ENCODE measurements at places on chromosomes 12 and 14. TPM values are rescaled to one million over a fixed set of nuclear protein-coding genes. Genes with fewer than 3 reads are reported as not detected.

- H3K27me3 ChIP-seq: no peaks in the 10 kb centered on the region
- H3K4me3 ChIP-seq: no peak overlapping the region
- H3K27ac ChIP-seq: no peak overlapping the region
Observed at GRCh38 chr12:103647267-103647666, 60.2 kb downstream of the STAB2 start.

GRCh38 chr14:79091381-79091963 is 921.3 kb downstream of the NRXN3 start:
- no peak overlapping the region for H3K4me3 ChIP-seq
- DNase-seq: no peak
- no peaks in the 10 kb centered on the region for H3K27me3 ChIP-seq
- no peaks in the 10 kb centered on the region for H3K36me3 ChIP-seq

DNA sequence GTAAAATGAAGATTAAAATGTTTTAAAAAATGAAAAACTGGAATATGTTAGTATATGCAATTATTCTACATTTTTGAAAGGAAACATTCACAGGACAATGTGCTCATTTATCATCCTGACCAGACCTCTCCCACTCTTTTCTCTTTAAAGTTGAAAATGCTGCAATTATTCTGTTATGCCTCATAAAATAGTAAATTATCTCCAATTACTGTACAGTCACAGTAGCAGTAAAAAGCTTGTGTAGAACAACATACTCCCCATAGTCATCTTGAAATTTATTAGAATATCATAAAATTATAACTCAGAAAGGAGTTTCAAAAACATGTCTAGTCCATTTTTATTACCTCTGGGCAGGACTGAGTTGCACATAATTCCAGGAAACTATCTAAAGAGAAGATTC is 250.3 kb downstream of the SYT1 start:
- H3K27ac ChIP-seq: no peak overlapping the region
- no peaks in the 10 kb centered on the region for H3K27me3 ChIP-seq
- H3K4me1 ChIP-seq: no peaks in the 10 kb centered on the region
- no peaks in the 10 kb centered on the region for H3K36me3 ChIP-seq

DNA sequence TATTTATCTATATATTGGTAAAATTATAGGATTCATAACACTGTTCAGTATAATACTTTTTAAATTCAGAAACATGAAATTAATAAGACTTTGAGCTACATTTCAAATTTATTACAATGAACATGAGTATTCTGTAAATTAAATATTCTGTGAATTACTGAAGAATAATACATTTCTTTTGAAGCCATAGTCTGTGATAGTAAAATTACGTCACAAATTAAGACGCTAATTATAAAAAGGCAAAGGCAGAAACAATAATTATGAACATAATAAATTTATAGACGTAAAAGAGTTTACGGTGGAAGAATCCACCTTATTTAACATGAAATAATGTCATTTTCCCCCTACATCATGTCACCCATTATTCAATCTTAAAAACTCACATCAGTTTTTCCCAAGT is 118.9 kb downstream of the NOVA1 start:
- no peaks in the 10 kb centered on the region for H3K36me3 ChIP-seq
- no peak overlapping the region for H3K27ac ChIP-seq
- no peaks in the 10 kb centered on the region for H3K4me1 ChIP-seq

- DNase-seq: no peak
- no peak overlapping the region for H3K27ac ChIP-seq
- no peak overlapping the region for H3K4me3 ChIP-seq
- peaks cover 21% of the 10 kb centered on the region for H3K36me3 ChIP-seq
Observed at GRCh38 chr12:104353012-104353981, 49.8 kb downstream of the EID3 start.

DNA sequence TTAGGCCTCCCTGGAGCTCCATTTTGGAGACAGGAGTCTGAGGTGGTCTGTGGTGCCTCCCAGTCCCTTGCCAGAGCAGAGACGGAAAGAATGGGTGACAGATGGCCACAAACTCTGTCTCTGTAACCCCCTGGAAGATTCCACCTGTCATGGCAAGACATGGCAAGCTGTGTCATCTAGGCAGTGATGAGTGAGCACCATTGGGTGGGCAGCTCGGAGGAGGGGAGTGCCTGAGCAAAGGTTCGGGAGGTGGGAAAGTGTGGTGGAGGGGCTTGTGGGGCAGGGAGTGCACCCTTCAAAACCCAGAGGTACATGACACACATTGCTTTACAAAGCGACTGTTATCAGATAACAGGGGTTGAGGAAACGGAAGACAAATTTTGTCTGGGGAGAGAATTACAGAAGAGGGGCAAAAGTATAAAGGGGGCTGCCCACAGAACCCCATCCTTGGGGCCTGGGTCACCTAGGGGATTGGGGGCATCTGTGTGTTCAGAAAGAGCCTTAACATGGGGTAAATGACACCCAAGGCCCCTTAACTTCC is 3.5 kb downstream of the RIN3 start:
- peaks cover 24% of the 10 kb centered on the region for H3K4me1 ChIP-seq
- no peak for DNase-seq
- H3K36me3 ChIP-seq: no peaks in the 10 kb centered on the region
- no peak overlapping the region for H3K4me3 ChIP-seq
- H3K27ac ChIP-seq: no peak overlapping the region

GRCh38 chr12:131309700-131310099 is 356.0 kb downstream of the ADGRD1 start:
- no peak overlapping the region for H3K27ac ChIP-seq
- H3K4me3 ChIP-seq: no peak overlapping the region

DNA sequence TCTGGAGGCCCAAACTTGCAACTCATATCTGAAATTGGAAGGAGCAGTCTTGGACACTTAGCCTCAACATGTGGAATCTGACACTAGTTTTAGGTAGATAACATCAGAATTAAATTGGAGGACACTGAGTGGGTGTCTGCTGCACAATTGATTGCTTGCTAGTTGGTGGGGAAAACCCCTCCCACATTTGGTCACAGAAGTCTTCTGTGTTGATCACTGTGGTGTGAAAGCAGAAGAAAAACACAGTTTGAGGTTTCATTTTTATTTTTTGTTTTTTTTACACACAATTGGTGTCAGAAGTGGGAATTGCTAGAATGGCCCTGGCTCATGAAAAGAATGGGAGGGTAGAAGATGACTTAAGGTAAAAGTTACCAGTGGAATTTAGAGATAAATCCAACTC is 78.0 kb upstream of the CD163 start:
- H3K4me3 ChIP-seq: no peak overlapping the region
- no peaks in the 10 kb centered on the region for H3K27me3 ChIP-seq

DNA sequence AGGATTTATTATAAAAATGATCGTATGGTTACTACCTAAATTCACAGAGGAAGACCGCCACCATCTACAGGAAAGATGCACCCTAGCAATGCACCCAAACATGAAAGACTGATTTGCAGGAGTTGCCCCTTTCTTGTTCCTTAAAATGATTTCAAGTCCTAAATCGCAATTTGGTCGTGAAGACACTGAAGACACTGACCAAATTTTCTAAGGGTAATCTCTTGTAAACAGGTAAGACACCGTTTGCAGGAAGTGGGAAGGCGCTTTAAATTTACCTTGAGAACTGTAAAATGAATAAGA is 1.0 kb downstream of the SOS2 start:
- peak overlapping the region; percentile 87 for H3K4me3 ChIP-seq
- H3K36me3 ChIP-seq: no peaks in the 10 kb centered on the region
- DNase-seq: no peak

DNA sequence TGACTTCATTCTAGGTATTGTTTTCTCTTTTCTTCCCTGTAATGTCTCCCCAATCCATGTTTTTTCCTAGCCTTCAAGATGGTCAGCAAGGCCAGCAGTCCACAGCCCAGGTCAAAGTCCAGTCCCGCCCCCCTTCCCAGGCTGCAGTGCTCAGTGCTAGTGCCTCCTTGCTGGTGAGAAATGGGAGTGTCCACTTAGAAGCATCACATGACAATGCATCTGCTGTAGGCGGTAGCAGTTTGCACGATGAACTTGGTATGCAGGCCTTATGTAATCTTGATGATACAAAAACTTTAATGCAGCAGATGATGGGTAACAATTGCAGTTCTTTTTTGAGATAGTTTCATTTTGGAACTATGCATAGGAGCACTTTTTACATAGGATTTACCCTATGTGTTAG is 88.4 kb downstream of the PCNX1 start:
- peaks cover 4% of the 10 kb centered on the region for H3K36me3 ChIP-seq
- DNase-seq: no peak
- H3K27ac ChIP-seq: no peak overlapping the region
- H3K4me3 ChIP-seq: no peak overlapping the region
- no peaks in the 10 kb centered on the region for H3K4me1 ChIP-seq

DNA sequence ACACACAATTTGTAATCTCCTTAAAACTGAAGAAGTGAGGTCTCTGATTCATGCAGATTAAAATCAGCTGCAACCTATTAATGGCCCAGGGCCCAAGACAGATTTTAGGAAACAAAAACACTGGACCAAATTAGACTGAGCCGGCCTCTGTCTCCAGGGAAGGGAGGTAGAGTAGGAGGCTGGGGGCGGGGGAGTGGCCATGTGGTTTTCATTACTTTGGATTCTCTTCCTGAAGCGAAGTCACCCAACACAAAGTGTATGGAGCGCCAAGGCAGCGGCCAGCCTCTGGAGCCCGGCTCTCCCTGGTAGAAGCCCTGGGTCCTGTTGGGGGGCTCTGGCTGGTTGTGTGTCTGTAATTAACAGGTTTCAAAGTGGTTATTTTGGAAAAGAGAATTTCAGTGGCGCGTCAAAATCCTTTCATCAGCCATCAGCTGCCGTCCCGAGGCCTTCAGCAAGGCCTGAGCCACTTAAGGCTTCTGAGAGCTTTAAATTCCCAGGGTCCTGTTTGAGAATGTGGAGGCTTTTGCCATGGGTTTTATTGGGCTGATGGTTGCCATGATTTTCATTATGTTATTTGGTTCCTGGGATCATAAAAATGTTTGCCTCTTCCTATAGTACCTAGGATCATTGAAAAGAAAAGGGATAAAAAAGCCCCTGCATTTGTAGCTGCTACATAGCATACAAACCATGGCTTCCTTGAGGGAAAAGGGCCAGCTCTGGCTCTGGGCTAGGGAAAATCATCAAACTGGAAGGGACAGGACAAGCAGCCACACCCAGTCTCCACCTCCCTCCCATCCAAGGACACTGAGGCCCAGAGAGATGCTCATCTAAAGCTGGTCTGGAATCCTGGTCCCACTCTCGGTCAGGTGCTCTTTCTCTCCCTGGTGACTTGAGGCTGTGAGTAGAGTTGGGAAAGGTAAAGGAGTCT is 282.4 kb downstream of the ZFP36L1 start:
- H3K36me3 ChIP-seq: no peaks in the 10 kb centered on the region
- H3K27me3 ChIP-seq: no peaks in the 10 kb centered on the region
- no peaks in the 10 kb centered on the region for H3K4me1 ChIP-seq
- DNase-seq: no peak
- H3K4me3 ChIP-seq: no peak overlapping the region

DNA sequence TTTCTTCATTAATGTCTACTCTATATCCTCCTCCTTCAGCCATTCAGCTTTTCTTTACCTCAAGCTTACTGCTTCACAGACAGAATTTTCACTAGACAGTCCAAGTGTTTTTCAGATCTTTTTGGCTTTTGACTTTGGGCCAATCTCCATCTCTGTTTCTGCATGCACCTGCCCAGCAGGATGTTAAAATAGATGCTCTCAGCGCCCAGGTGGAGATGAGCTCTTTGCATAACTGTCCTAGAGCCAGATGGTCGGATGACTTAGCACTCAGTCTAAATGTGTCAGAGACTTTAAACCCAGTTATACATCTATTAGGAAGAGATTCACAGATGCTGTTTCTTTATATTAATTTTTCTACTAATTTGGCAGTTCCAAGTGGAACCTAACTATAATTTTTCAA is 80.3 kb upstream of the SSTR1 start:
- H3K4me1 ChIP-seq: no peaks in the 10 kb centered on the region
- no peak overlapping the region for H3K4me3 ChIP-seq
- H3K27me3 ChIP-seq: no peaks in the 10 kb centered on the region
- H3K27ac ChIP-seq: no peak overlapping the region
- no peak for DNase-seq

GRCh38 chr12:10214136-10214894 is 1.6 kb downstream of the GABARAPL1 start:
- peak overlapping the region; percentile 74 for H3K4me3 ChIP-seq
- H3K36me3 ChIP-seq: peaks cover 5% of the 10 kb centered on the region
- H3K4me1 ChIP-seq: no peaks in the 10 kb centered on the region

GRCh38 chr12:49888461-49889151 is 15.1 kb downstream of the FAIM2 start:
- no peak overlapping the region for H3K27ac ChIP-seq
- no peak for DNase-seq
- H3K4me1 ChIP-seq: no peaks in the 10 kb centered on the region
- no peaks in the 10 kb centered on the region for H3K27me3 ChIP-seq

GRCh38 chr14:52349731-52350130 is 35.6 kb downstream of the PTGER2 start:
- H3K27me3 ChIP-seq: no peaks in the 10 kb centered on the region
- H3K36me3 ChIP-seq: no peaks in the 10 kb centered on the region
- no peaks in the 10 kb centered on the region for H3K4me1 ChIP-seq
- H3K4me3 ChIP-seq: no peak overlapping the region
- H3K27ac ChIP-seq: no peak overlapping the region
- DNase-seq: no peak

DNA sequence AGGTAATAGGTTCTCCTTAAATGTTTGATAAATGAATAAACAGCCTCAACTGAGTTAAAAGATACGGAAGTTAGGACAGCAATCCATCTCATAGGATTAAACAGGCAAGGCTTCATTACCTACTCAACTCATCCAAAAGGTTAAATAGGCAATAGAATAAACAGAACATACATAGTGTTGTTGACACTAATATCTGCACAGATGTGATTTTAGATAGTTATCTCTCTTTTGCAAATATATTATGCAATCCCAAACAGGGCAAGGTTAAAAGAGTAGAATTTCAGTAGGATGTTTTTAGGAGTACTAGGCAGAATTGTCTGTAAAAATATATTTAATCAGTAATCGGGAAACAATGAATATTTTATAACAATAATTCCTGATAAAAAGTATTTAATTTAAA is 276.3 kb downstream of the CPNE8 start:
- no peak overlapping the region for H3K27ac ChIP-seq
- no peak overlapping the region for H3K4me3 ChIP-seq
- H3K4me1 ChIP-seq: no peaks in the 10 kb centered on the region
- DNase-seq: no peak
- no peaks in the 10 kb centered on the region for H3K27me3 ChIP-seq

GRCh38 chr12:97250483-97250882 is 212.1 kb upstream of the RMST start:
- H3K4me3 ChIP-seq: no peak overlapping the region
- H3K4me1 ChIP-seq: no peaks in the 10 kb centered on the region
- H3K36me3 ChIP-seq: no peaks in the 10 kb centered on the region
- no peak overlapping the region for H3K27ac ChIP-seq
- H3K27me3 ChIP-seq: no peaks in the 10 kb centered on the region

DNA sequence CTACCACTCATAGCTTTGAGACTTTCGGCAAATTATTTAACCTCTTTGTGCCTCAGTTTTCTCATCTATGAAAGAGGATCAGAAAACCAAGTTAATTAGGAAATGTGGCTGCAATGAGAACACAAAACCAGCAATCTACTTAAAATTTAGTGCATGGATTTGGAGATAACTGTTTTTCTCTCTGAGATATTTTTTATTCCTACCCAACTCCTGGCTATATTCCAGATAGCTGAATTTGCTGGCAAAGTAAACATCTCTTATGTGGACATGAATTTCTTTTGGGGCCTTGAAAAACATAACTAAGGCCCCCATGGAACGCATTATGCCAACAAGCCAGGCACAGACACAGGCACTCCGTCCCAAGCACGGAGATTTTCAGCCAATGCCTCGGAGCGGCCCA is 53.4 kb upstream of the FOXN3 start:
- peaks cover 11% of the 10 kb centered on the region for H3K4me1 ChIP-seq
- H3K4me3 ChIP-seq: no peak overlapping the region
- no peak for DNase-seq

C12orf54 gene
- total RNA-seq: not detected

GPATCH2L gene
- total RNA-seq: 39.5 TPM

GARIN6 gene
- total RNA-seq: not detected

KRT79 gene
- not detected for total RNA-seq

NKX2-1 gene
- total RNA-seq: not detected

CLEC1B gene
- total RNA-seq: 28.0 TPM

SERPINA12 gene
- total RNA-seq: not detected
